ENCODE measurements at places on chromosomes 16 and 17.

DNA sequence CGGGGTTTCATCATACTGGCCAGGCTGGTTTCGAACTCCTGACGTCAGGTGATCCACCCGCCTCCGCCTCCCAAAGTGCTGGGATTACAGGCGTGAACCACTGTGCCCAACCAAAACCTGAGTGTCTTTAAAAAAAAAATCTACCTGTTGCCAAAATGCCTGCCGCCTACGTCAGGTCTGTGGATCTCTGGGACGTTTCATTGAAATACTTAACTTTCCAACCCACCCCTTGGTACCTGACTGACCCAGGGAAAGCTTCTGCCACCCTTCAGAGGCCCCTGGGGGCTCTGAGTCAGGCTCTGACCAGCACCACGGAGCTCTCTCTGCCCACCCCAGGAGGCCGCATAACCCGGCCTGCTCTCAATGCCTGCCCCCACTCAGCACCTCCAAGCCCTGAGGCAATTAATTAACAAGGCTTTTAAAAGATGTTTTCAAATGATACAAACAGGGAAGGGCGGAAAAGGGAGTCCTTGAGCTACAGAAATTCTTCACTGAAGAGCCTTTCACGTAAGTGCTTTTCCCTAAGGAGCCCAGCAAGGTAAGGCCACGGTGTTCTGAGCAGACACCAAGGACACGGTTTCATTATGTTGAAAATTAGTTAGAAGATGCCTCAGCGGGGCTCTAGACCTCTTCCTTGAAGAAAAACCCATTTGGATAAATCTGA is 29.3 kb upstream of the GSG1L start:
- no peak for DNase-seq

DNA sequence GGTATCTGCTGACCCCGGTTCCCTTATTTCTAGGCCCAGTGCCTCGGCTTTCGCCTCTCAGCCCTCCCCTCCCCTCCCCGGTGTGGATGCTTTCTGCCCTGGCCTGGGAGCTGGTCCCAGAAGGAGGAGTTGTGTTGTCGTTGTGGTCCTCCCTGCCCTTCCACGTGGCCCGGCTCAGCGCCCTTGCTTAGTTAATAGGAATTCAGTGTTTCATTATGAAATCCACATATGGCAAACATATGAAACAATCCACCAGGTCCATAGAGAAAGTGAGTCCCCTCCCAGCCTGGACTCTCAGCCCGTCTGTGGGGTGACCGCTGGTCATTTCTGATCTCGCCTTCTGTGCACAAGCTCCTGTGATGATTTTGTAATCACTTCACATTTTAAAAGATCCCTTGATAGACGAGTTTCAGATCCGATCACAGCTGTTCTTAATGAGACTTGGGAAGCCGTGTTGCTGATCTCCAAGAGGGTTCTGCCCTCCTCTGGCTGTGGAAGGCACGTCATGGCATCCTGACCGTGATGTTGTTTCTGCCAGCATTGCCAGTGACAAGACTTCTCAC is 112.1 kb downstream of the BANP start:
- DNase-seq = no peak

GRCh38 chr16:78794581-78795250 is 695.3 kb downstream of the WWOX start:
- no peak for DNase-seq

DNA sequence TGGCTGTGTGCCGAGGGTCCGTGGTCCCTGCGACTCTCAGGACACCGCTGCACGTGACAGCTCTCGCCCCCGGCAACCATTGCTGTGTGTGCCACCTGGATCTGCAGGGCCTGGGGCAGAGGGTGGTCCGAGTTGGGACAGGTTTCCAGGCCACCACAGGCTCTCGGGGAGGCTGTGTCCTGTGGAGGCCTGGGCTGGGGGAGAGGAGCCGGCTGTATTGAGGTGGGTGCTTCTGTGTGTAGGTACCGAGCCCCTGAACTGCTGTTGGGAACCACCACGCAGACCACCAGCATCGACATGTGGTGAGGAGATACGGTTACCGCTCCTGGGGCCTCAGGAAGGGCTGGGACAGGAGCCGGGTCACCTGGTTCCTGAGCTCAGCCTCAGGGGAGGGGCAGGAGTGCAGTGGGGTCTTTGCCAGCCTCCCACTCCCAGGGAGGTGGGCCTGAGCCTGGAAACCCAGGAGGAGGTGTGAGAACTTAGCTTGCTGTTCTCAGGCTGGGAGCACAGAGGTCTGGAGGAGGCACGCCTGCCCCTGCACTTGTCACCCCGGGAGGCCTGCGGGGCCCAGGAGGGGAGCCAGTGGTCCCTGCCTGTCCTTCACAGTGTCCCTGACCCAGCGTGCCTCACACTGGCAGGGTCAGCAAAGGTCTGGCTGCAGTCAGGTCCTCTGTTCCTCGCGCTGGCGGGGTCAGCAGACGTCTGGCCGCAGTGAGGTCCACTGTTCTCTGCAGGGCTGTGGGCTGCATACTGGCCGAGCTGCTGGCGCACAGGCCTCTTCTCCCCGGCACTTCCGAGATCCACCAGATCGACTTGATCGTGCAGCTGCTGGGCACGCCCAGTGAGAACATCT is 7.3 kb downstream of the SPATA2L start:
- DNase-seq = no peak

GRCh38 chr17:6249732-6250131 is 179.6 kb downstream of the WSCD1 start:
- DNase-seq = no peak

GRCh38 chr16:66948134-66948836 is 12.8 kb upstream of the CES3 start:
- no peak for DNase-seq

Measured in MG63 (cell line).